CD4-positive, alpha-beta T cell treated with Interleukin-17A for 1 hour (primary cell): ENCODE measurements at places on chromosomes 16 and 17.

DNA sequence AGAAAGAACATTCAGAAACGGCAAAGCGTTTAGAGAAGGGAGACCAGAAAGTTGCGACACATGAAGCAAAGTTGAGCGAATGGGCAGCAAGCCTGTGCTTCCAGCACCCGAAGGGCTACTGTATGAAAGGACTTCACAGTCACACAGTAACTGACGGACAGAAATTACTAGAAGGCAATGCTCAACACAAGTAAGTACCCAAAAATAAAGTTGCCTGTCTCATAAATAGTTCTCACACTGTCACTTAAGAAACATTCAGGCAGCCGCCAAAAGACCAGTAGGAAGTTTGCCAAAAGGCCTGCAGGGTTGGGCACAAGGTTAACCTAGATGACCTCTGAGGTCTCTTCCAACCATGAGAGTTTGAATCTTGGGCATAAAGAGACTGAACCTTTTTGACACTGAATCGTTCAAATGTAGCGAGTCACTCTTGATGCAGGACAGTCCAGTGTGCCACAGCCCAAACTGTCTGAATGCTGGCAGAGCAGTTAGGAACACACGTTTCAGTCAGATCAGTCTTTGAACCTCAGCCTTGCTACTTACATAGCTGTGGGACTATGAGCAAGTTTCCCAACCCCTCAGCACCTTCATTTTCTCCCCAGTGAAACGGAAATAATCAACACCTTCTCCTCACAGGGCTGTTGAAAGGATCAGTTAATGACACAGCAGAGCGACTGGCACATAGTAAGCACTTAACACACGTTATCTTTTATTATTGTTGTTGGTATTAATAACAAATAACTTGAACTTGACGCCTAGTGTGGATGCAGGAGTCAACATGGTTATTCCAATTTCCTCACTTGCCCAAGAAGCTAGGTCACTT is 10.4 kb downstream of the NCBP3 start:
- no peak for DNase-seq

DNA sequence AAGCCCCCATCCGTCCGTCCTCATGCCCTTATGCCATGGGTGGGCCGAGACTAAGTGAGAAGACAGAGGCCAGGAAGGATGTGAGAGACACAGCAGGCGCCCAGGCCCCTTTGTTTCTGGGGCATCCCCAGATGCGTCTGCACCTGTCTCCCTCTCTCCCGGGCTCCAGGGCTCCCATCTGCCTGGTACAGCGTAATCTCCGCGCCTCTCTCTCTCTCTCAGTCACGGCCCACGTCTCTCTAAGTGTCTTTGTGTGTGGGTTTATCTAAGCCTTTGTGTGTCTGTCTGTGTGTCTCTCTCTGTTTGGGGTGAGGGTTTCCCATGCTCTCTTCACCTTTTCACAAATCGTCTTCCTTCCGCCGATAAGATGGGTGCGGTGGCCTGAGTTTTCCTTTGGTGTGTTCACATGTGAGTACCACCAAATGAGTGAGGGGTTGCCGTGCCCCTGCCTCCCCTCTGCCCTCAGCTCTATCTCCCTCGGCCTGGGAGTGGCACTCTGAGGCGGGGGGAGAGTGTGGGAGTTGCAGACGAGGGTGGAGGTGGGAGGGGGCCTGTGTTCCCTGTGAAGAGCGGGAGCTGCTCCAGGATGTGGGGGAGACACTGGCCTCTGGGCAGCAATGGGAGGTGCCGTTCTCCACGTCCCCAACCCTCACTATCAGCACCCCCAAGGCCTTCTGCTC is 25.8 kb upstream of the ABCC3 start:
- no peak for DNase-seq

DNA sequence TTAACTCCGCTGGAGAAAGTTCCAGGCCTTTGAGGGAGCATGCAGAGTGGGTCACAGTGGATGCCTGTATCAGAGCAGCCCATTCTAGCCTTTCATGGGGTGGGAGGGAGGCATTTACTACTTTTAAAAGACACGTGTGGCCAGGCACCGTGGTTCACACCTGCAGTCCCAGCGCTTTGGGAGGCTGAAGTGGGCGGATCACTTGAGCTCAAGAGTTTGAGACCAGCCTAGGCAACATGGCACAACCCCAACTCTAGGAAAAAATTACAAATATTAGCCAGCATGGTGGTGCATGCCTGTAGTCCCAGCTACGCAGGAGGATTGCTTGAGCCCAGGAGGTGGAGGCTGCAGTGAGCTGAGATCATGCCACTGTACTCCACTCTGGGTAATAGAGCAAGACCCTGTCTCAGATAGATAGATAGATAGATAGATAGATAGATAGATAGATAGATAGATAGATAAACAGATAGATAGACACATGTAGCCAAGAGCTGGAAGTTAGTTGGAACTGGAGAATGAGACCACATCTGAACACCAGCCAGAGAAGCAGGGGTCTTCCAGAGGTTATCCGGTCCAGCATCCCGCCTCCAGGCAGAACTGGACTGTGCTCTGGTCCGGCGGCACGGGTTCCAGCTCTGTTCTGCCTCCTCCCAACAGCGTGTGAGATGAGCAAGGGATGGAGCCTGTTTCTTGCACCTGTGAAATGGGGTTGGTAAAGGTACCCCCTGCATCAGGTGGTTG is 3.6 kb downstream of the ADCY7 start:
- DNase-seq, result no peak

GRCh38 chr16:30570636-30571444 is 674 bp downstream of the ZNF688 start:
- no peak for DNase-seq

DNA sequence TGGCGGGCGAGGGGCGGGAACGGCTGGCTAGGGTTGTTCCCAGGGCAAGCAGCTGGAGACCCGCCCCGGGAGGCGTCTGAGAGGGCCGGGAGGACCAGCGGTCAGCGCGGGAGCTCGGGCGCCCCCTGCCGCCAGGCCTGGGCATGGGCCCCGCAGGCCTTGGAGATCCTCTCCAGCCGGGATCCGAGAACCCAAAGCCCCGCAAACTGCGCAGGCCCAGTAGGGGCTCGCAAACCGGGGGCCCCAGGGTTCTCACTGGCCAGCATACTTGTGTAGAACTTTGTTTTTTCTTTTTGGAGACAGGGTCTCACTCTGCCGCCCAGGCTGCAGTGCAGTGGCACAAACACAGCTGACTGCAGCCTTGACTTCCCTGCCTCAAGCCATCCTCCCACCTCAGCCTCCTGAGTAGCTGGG is 20.8 kb upstream of the ZNF423 start:
- DNase-seq, result no peak

- DNase-seq, result peak; percentile 69
Observed at GRCh38 chr17:81481073-81481799, 31.4 kb downstream of the ACTG1 start.

DNA sequence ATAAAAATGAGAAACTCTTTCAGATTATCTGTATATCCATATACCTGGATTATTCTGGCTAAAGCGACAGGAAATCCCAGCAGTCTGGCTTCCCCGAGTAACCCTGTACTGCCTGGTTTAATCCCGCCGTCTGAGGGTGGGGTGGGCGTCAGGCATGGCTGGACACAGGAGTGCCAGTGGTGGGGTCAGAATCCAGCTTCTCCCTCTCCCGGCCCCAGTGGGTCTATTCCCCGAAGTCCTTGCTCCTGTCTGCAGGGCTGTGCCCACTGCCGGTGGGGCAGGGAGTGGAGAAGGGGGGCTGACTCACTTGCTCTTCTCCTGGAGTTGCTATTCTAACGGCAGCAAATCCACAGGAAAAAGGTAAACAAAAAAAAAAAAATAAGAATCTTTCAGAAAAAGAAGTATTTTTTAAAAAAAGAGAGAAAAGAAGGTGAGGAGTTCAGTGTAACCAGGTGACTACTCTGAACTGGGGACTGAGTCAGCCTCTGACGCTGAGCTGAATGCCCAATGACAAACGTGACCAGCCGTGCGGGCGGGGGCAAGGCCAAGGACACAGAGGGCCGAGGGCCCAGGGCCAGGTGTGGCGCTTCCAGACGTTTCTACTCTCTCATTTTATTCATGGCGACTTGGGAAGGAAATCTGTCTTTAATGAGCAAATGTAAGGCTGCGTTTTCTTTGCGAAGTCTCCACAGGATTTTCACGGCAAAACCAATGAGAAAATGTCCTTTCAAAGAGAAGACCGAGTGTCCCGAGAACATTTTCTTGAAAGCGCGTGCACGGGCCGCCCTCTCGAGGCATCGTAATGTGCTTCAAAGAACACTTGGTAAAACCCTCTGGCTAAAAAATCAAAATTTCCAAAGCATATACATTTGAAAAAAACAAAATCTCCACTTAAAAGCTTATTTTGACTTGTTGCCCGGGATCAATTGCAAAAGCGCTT is 20.2 kb downstream of the FOXF1 start:
- DNase-seq, result no peak

GRCh38 chr17:34133350-34133749 is 121.7 kb upstream of the CCL2 start:
- no peak for DNase-seq

DNA sequence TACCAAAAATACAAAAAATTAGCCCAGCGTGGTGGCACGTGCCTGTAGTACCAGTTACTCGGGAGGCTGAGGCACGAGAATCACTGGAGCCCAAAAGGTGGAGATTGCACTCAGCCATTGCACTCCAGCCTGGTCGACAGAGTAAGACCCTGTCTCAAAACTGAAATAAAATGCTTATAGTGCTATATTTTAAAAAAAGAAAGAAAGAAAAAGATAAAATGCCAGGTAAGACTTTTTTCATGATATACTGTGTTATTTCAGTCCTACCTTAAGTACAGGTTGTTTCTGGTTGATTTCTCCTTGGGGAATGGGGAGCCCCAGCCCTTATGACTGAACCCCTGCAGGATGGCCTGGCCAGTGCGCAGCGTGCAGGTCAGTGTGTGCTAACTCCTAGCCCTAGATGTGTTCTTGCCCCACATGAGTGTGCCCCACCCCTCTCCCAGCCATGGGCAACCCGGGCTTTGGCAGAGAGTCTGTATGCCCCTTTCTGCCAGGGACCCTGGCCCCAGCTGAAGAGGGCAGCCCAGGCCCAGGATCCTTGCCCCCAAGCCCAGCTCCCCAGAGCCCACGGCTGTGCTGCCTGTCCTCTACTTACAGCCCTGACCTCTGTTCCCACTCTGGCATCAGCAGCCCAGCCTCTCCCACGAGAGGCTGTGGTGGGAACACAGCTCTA is 1.3 kb downstream of the CNGB1 start:
- no peak for DNase-seq

DNA sequence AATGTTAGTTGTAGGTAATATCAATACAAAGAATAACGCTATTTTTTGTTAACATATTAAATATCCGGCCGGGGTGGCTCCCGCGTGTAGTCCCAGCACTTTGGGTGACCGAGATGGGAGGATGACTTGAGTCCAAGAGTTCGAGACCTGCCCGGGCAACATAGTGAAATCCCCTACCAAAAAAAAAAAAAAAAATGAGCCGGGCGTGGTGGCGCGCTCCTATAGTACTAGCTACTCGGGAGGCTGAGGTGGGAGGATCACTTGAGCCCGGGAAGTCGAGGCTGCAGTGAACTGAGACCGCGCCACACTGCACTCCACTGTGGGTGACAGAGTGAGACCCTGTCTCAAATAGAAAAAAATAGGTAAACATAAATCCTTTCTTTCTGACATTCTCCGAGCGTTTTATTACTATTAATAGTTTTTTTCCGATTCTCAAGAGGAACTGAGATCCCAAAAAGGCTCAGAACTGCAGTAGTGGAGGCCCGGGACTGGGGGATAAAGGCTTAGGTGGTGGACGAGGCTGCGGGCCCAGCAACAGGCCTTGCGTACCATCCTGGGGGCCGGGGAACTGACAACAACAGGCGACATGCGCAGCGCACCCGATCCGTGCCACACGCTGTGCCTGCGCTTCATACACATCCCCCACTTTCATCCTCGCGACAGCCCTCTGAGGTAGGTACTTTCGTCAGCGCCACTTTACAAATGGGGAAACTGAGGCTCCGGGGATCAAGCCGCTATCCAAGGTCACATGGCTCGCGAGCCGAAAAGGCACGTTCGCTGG is 919 bp downstream of the N4BP1 start:
- peak; percentile 56 for DNase-seq

GRCh38 chr17:58564971-58565370 is 50.5 kb upstream of the MTMR4 start:
- no peak for DNase-seq

DNA sequence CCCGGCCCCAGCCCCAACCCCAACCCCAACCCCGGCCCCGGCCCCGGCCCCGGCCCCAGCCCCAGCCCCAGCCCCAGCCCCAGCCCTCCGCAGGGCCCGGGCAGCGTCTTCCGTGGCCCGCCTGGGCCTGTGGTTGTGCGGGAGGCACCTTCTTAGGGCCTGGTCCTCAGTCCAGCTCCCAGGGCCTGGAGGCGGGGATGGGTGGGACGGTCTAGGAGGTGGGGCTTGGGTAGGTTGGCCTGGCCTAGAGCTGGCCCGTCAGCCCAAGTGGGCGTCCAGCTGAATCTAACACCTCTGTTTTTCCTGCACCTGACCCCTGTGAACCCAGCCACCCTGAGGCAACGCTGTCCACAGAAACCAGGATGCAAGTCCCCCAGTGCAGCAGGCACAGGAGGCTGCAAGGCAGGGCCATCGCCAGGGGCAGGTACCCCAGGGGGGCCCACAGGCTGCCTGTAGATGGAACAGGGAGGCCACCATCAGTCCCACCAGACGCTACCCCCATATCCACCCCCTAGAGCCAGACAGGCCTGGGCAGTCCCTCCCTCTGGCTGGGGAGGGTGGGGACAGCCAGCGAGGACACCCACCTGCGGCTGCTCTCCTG is 8.8 kb downstream of the MSLN start:
- DNase-seq, result no peak

- no peak for DNase-seq
Observed at GRCh38 chr17:77009877-77010276, 130.9 kb upstream of the SEC14L1 start.

- DNase-seq, result peak; percentile 87
Observed at GRCh38 chr17:17792551-17793377, 44.0 kb downstream of the SREBF1 start.

DNA sequence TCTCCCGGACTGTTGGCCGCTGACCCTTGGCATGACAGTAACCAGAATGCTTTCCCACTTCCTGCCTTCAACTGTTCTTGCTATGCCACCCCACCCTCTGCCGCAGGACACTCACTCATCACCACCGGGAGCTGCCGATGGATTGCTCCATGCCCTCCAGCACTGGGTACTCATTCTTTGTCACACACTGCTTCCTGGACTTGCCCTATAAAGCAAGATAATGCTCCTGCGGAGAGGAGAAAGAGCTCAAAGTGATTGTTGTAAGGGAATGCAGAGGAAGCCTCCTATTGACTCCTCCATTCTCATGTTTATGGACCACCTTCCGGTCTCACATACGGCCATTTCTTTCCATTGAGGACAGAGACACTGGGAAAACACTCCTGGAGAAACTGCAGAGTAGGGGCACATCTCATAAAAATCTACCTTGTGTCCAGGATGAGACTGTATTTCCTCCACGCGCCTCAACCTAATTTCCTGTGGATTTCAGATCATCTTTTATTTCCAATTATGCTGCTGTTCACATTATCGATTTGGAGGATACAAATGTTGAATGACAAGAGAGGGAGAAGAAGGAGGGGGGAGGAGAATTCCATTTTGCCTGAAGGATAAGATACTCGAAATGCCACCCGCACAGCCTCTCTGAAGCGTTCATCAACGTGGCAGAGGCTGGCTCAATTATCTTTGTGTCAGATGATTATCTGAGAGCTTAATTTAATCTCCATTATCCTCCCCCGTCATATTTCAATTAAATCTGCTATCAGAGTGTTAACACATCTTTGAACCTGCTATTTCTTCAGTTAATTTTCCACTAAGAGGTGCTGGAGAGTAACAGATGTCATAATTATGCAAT is 486.1 kb upstream of the SALL1 start:
- no peak for DNase-seq

- no peak for DNase-seq
Observed at GRCh38 chr17:50426472-50426782, 409 bp downstream of the ACSF2 start.
